Activated naive CD4-positive, alpha-beta T cell treated with anti-CD3 and anti-CD28 coated beads for 36 hours (primary cell): ENCODE measurements at places on chromosomes 16 and 17. TPM values are rescaled to one million over a fixed set of nuclear protein-coding genes. Genes with fewer than 3 reads are reported as not detected.

KRT33B gene
- not detected for total RNA-seq

SLFN14 gene
- total RNA-seq, result not detected

C16orf92 gene
- not detected for total RNA-seq

SLC5A2 gene
- total RNA-seq, result not detected

LGALS3BP gene
- total RNA-seq, result 59.9 TPM

CCL16 gene
- not detected for total RNA-seq

RAPGEFL1 gene
- 4.0 TPM for total RNA-seq

ACE gene
- 0.12 TPM for total RNA-seq
